ENCODE measurements at places on chromosomes 11 and 22. TPM values are rescaled to one million over a fixed set of nuclear protein-coding genes. Genes with fewer than 3 reads are reported as not detected.

Gene SLC37A2
- total RNA-seq, result 22.6 TPM

Gene ARVCF
- total RNA-seq, result 10.8 TPM

Gene UBQLNL
- total RNA-seq, result 0.98 TPM

Gene MB
- not detected for total RNA-seq

- no peak overlapping the region for H3K27ac ChIP-seq
- no peaks in the 10 kb centered on the region for H3K27me3 ChIP-seq
- H3K4me3 ChIP-seq, result no peak overlapping the region
- no peaks in the 10 kb centered on the region for H3K36me3 ChIP-seq
Measured at GRCh38 chr11:24531528-24531927, 34.7 kb downstream of the LUZP2 start.

DNA sequence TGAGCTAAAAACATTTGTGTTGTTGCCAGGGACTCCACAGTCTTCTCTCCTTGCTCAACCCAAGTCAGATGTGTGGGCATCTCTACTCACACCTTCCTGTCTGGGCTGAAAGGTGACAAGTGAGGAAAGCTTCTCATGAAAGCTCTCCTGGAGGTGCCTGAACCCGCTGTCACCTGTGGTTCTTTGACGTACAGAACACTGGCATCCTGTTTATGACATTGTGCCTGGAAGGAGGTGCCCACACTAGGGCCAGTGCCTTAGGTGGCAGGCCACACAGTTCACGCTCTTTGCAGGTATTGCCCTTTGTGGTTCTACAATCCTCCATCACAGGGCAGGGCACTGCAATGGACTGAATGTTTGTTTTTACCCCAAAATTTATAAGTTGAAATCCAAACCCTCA, 108.5 kb downstream of the CD44 start:
- no peaks in the 10 kb centered on the region for H3K36me3 ChIP-seq
- no peak overlapping the region for H3K4me3 ChIP-seq
- peak overlapping the region; percentile 69 for H3K27ac ChIP-seq
- no peak for DNase-seq

GRCh38 chr11:117973503-117973860, 12.7 kb upstream of the IL10RA start:
- no peak overlapping the region for H3K4me3 ChIP-seq
- DNase-seq, result no peak
- H3K36me3 ChIP-seq, result no peaks in the 10 kb centered on the region
- no peaks in the 10 kb centered on the region for H3K27me3 ChIP-seq
- no peaks in the 10 kb centered on the region for H3K4me1 ChIP-seq

DNA sequence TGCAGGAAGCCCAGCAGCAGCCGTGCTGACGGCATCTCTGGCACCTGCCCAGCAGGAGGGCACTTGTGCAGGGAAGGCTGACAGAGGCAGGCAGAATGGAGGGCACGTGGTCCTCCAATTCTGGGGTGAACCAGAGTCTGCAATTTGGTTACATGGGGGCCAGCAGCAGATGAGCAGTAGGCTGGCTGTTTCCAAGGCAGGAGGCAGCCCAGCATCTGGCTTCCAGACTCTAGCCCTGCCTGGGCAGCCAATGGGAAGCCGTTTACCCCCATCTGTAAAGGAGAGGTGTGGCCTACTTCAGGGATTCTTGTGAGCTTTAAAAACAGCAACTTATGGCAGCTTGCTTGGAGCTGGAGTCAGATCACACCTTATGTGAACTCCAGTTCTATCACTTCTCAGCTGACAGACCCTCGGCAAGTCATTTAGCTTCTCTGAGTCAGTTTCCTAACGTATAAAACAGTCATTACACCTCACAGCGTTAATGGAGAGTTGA, 27.9 kb upstream of the RASL10A start:
- H3K36me3 ChIP-seq, result no peaks in the 10 kb centered on the region
- no peak overlapping the region for H3K4me3 ChIP-seq
- no peaks in the 10 kb centered on the region for H3K4me1 ChIP-seq
- H3K27me3 ChIP-seq, result no peaks in the 10 kb centered on the region
- H3K27ac ChIP-seq, result no peak overlapping the region

DNA sequence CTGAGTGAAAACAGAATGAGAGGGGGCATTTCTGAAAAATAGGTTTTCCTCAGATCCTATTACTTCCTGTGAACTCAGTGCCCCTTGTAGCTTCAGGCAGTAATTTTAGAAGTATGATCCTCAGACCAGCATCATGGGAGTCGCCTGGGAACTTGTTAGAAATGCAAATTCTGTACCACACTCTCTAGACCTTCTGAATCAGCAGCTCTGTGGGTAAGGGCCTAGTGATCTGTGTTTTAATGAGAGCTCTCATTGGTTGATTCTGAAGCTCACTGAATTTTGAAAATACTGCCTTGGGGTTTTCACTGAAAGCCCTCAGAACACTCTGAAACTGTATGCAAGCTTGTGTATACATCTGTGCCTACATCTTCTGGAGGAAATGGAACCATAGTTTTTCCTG, 647.2 kb upstream of the ANO5 start:
- no peak overlapping the region for H3K4me3 ChIP-seq
- no peak for DNase-seq
- H3K27ac ChIP-seq, result no peak overlapping the region

DNA sequence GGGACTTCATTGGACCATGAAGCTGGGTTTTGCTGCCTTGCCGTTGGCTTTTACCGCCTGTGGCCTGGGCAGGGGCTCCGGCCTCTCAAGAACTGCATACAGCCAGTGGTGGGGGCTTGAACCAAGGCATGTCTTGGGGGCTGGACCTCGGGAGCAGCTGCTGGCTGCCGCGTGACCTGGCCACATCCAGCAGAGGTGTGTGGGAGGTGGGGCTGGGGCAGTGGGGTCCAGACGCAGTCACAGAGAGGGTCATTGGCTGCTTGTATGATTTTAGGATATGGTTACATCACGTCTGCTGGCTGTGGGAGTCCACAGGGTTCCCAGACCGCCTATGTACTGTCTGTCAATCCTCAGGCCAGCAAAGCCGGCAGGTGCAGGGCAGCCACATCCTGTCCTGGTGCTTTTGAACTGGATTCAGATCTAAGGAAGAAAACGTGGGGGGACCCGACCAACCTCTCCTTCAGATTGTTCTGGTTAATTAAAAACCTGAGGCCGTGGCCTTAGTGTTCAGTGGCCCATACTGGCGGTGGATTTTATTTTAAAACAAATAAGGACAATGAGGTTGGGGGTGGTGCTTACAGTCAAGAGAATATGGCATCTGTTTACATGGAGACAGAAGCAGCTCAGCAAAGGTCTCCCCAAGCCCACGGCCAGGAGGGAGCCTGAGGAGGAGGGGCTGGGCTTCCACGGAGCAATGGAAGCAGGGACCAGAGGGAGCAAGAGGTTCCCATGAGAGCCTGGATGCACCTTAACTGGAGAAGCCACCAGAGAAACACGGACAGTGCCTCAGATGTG, 426.0 kb downstream of the TBC1D22A start:
- H3K4me3 ChIP-seq, result no peak overlapping the region
- no peak overlapping the region for H3K27ac ChIP-seq
- no peak for DNase-seq
- H3K27me3 ChIP-seq, result no peaks in the 10 kb centered on the region
- H3K4me1 ChIP-seq, result no peaks in the 10 kb centered on the region
- H3K36me3 ChIP-seq, result no peaks in the 10 kb centered on the region

DNA sequence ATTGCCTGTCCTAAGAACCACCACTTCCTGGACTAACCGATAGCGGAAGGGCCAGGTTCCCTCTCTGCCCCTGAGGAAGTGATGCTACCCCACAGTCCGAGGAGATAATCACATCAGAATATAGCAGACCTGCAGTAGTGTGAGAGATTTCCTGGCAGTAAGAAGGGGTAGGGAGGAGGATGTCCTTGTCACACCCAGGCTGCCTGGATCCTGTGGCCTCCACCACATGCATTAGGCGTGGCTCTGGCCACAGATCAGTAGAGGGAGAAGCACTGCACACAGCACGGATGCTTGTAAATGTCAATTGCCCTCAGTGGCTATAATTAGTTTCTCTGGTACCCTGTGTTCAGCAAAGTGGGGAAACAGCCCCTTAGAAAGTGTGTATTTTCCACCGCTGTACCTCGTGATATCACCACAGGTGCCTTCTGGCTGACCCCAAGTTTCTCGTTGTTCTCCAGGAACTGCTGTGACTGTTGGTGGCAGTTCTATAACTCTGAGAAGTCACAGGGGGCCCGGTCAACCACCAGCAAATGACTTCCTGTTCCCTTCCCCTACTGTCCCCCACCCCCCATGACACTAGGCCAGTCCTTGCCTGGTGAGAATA, 61.8 kb downstream of the UBASH3B start:
- H3K4me1 ChIP-seq, result no peaks in the 10 kb centered on the region
- H3K4me3 ChIP-seq, result no peak overlapping the region

DNA sequence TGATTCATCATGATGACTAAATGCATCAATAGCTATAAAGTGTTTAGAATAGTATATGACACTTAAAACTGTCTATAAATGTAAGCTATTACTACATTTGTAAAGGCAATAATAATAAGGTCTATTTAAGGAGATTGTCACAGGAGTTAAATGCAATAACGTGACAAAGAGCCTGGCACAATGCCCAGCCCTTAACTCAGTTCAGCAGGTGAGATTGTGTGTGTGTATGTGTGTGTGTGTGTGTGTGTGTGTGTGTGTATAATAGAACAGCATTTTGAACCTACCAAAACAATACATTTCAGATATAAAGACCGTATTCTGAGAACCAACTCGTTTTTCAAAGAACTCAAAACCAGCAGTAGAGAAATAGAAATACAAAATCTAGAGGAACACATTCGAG, 177.5 kb downstream of the MYO18B start:
- no peak for DNase-seq
- H3K27ac ChIP-seq, result no peak overlapping the region
- H3K36me3 ChIP-seq, result no peaks in the 10 kb centered on the region
- no peaks in the 10 kb centered on the region for H3K4me1 ChIP-seq
- H3K4me3 ChIP-seq, result no peak overlapping the region
- no peaks in the 10 kb centered on the region for H3K27me3 ChIP-seq

DNA sequence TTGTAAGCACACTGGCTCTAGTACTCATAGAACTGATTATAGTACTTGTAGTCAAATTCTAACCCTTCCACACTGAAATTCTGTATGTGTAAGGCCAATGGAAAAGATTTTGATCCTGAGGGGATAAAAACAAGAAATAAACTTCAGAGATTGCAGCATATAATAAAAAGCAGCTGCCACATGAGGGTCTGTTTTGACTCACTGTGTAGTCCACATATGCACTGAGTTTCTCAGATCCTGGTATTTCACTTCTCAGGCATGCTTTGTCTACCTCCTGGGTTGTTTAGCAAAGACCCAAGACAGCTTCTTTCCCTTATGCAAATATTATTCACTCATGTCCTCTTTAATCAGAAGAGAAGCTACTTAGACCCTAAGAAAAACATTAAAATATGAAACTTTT, 71.1 kb upstream of the SLC5A12 start:
- no peaks in the 10 kb centered on the region for H3K36me3 ChIP-seq
- no peak overlapping the region for H3K27ac ChIP-seq
- DNase-seq, result no peak
- no peaks in the 10 kb centered on the region for H3K27me3 ChIP-seq

DNA sequence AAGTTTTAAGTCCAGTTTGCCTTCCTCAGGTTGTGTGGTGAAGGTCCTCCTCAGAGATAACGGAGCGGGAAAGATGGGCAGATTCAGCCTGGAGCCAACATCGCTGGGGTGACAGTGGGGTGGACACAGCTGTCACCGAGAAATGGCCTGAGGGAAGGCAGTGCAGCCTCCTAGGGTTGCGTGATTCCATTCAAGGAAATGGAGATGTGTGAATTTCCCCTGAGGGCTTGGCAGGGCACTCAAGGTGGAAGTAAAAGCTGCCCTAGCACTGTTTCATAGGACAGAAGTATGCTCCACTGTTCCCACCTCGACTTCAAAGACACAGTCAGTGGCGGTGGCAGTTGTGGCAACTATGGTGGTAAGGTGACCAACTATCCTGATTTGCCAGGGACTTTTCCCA, 15.4 kb upstream of the CAT start:
- no peak overlapping the region for H3K27ac ChIP-seq
- no peaks in the 10 kb centered on the region for H3K36me3 ChIP-seq
- H3K27me3 ChIP-seq, result no peaks in the 10 kb centered on the region
- DNase-seq, result no peak
- H3K4me1 ChIP-seq, result peaks cover 11% of the 10 kb centered on the region

GRCh38 chr11:2459796-2460531, 15.2 kb downstream of the KCNQ1 start:
- no peak overlapping the region for H3K27ac ChIP-seq
- H3K4me1 ChIP-seq, result peaks cover 7% of the 10 kb centered on the region
- no peak overlapping the region for H3K4me3 ChIP-seq
- no peak for DNase-seq
- H3K36me3 ChIP-seq, result no peaks in the 10 kb centered on the region

- no peak for DNase-seq
- H3K27me3 ChIP-seq, result no peaks in the 10 kb centered on the region
- no peaks in the 10 kb centered on the region for H3K4me1 ChIP-seq
- H3K36me3 ChIP-seq, result no peaks in the 10 kb centered on the region
Measured at GRCh38 chr11:45713573-45713972, 48.2 kb upstream of the CHST1 start.

DNA sequence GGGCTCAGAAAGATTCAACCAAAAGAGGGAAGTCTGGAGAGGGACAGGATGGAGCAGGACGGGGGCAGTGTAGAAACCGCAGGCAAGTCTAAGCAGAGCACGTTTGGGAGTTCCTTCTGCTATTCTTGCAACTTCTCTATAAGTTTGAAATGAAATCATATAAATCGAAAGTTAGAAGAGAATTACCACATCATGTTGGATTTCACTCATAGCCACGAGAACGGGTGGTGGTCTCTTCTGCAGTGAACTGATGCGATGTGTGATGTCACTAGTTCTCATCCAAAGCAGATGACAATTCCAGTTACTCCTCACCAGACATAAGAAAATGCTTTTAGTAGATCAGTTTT, 36.0 kb downstream of the KCNQ1 start:
- H3K27ac ChIP-seq, result no peak overlapping the region
- DNase-seq, result peak; percentile 42
- no peaks in the 10 kb centered on the region for H3K36me3 ChIP-seq
- no peaks in the 10 kb centered on the region for H3K4me1 ChIP-seq
- H3K4me3 ChIP-seq, result no peak overlapping the region

GRCh38 chr11:92881940-92882450, 87.5 kb upstream of the MTNR1B start:
- peaks cover 10% of the 10 kb centered on the region for H3K4me1 ChIP-seq
- no peaks in the 10 kb centered on the region for H3K36me3 ChIP-seq
- DNase-seq, result no peak
- H3K27ac ChIP-seq, result no peak overlapping the region

DNA sequence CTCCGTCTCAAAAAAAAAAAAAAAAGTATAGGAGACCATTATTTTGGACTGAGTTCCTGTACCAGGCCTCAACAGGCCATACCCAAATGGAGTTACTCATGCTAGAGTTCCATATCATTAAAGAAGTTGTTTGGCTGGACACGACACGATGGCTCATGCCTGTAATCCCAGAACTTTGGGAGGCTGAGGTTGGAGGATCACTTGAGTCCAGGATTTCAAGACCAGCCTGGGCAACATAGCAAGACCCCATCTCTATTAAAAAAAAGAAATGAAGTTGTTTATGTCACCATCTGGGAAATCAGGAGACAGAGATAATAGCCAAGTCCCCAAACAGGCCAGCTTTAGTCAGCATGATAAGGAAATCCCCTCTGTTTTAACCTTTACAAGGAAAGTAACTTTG, 6.7 kb upstream of the FNBP4 start:
- peaks cover under 1% of the 10 kb centered on the region for H3K4me1 ChIP-seq
- H3K36me3 ChIP-seq, result peaks cover 9% of the 10 kb centered on the region
- no peak overlapping the region for H3K27ac ChIP-seq
- H3K27me3 ChIP-seq, result no peaks in the 10 kb centered on the region
- H3K4me3 ChIP-seq, result no peak overlapping the region

Measured in vagina (tissue), 2 donors.